ENCODE measurements at places on chromosomes 12 and 14.

GRCh38 chr12:124946447-124946793 lies 32.0 kb upstream of the UBC start:
- DNase-seq = no peak

DNA sequence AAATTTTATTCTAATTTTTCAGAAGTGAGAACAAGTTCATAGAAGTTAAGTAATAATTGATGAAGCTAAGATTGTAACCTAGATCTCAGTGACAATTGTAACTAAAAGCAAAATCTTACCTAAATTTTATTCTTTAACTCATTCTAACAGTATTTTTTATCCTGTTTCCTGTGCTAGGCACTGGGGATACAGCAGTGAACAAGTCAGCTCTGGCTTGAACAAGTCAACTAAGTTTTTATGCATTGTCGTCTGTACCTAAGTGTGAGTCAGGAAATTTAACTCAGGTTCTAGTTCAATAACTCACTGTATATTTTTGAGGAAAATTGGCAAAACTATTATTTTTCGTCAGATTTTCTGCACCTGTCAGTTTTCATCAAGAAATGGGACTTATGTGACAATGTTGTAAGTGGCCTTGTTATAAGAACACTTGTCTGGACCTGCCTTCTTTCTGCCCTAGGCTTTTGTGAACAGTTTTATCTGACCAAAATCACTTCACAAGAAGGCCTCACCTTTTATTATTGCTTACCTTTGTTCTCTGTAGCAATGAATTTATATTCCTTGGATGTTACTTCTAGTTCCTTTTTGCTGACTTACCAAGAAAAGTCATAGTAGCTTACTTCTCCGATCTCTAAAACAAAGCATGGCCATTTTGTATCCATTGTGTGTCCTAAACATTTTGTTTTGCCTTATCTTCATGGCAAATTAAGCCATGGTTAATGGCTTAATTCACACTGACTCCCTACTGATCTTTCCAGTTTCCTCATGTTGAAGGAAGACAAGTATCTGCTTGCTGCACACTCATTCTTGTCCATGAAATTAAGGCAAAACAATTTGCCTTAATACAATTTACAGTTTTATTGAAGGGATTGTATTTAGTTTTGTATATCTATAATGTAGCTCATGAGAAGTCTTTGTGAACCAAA lies 2.7 kb downstream of the TMTC3 start:
- no peak for DNase-seq

DNA sequence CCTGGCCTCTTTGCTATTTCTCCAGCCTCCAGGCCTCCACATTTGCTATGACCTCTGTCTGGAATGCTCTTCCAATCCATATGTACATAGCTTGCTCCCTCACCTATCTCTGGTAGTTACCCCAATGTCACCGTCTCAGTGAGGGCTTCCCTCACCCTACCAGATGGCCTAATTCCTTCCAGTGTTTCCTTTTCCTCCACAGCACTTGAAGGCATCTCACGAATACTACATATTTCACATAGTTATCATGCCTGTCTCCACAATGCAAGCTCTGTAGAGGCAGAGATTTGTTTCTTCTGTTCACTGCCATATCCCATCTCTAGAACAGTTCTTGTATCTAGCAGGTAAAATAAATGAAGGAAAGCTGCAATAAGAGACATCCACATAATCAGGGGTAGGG lies 21.3 kb upstream of the HSP90B1 start:
- DNase-seq = no peak

DNA sequence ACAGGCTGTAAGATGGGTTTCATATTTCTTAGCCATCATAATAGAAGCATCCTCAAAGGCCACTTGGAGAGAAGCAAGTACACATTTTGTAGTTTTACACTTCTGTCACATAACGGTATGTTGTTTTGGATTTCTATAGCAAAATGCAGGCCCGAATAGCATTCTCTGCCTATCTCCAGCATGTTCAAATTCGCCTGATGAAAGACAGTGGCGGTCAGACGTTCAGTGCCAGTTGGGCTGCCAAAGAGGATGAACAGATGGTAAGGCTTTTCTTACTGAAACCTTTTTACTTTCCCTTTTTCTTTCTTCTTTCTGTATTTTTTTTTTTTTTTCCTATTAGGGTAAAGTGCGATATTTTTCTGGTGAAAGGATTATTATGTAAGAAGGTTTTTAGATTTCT lies 110.5 kb downstream of the TTLL5 start:
- no peak for DNase-seq

GRCh38 chr12:32854716-32855115 lies 41.9 kb downstream of the PKP2 start:
- no peak for DNase-seq

GRCh38 chr14:92582706-92583452 lies 69.3 kb downstream of the RIN3 start:
- DNase-seq = no peak

DNA sequence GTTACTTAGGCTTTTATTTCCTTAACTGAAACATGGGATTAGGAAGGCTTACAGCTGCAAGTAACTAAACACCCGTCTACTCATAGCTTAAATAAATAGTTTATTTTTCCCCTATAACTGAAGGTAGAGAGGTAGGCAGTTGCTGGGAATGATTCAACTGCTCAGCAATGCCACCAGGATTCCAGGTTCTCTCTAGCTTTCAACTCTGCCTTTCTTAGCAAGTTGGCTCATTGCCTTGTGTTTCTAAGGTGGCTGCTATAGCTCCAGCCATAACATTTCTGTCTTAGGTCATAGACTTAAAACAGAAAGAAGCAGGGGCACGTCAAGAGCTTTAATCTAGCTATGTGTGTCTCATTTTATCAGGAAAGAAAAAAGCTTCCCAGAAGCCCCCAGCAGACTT lies 103.7 kb upstream of the MDM1 start:
- DNase-seq = no peak

DNA sequence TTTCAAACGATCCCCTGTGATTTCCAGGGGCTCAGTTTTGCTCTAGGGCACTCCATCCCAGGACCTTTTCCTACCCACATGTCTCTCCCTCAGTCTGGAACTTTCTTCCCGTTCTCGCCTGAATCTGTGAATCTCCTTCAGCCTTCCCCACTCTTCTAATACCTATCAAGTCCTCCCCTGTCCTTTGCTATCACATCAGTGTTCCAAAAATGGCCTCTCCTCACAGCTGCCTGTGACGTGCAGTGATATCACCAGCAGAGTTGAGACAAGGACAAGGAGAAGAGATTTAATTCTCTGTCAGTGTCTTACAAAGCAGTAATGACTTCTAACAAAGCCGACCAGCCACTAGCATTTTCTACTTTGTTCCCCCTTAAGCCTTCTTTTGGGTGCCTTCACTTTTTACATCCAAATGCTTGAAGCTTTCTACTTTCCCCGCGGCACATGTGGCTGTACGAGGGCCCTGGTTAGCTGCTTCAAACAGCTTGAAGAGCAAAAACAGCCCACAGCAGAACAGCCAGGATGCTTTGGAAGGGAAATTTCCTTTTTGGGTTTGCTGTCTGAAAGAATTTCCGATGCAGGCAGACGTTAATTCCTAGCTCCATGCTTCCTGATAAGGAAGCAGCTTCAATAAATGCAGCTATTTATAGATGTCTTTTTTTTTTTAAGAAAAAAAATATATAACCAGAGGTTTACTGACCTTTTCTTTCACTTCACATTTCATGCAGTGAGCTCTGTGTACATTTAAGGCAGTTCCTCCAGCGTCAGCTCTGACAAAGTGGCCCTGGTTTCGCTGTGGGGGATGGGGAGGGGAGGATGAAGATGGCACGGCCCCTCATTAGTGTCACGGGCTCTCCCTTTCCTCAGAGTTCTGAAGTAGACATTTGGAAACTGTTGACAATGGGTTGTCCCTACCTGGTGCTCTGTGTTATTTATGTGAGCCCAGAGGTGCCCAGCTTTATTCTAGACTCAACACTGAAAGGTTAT lies 109.3 kb downstream of the ETV6 start:
- no peak for DNase-seq

- DNase-seq = no peak
Measured at GRCh38 chr12:28794211-28794610, 354.9 kb upstream of the FAR2 start.

GRCh38 chr12:128789356-128789929 lies 34.3 kb downstream of the SLC15A4 start:
- DNase-seq = no peak

GRCh38 chr12:49974677-49975317 lies 2.0 kb downstream of the AQP6 start:
- no peak for DNase-seq

DNA sequence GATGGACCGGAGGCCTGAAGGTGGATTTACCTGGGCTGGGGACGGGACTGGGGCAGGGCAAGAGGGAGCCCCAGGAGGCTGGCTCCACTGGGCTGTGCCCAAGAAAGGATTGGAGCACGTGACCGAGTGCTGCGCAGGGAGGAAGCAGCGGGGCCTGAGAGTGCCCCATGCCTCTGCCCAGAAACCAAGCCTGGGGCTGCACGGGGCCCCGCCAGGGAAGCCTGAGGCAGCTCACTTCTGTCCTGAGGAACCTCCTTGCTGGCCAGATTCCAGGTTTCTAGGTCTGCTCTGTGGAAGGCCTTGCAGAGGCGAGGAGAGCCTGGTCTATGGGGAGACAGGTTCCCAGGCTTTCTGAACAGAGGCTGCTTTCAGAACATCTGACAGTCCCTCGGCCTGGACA lies 10.4 kb downstream of the NGB start:
- no peak for DNase-seq

DNA sequence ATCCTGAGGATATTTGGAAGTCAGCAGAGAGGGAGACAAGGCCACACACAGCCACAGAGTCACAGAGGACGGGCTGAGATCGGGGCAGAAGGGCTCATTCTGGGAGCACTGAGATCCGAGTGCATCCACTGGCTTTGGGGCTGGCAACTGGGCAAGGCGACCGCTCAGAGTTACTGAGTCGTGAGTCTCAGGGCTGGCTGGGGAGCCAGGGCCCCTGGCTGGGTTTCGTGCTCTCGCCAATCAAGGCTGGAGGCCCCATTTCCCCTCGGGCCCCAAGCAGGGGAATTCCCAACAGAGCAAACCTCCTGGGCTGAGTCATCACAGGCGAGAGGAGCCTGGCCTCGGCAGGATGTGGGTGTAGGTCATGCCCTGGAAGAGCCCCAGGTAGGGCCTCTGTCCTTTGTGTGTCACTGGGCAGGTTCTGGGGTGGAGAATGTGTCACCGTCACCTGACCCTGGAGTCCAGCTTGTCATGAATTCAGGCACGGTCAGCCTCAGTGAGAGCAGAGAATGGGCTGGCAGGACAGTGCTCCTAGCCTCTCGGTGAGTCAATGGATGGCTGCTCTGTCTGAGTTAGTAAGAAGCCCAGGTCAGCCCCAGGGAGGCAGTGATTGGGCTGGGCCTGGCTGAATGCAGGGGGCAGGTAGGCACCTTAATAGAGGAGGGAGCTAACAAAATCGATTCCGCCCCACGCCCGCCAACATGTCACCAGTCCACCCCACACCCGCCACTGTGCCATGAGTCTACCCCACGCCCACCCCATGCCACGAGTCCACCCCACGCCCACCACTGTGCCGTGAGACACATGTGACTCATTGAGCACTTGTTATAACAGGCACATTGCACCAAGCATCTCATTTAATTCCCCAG lies 16.9 kb downstream of the ASB2 start:
- DNase-seq = peak; percentile 81

DNA sequence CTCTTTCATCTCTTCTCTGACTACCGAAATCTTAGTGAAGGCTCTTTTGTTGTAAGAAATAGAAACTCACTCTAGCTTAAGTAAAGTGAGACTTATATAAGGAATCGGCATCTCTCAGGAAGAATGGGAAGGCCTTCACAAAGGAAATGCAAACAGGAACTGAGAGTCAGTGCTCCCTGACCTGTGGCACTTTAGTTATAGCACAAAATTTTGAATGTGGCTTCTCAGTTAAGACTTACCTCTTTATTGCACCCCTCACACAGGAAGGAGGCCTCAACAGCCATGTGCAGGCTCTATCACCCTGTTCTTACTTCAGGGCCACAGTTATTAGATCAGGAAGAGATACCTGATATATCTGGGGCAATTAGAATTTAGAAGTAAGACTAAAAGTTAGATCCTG lies 224.7 kb upstream of the EGLN3 start:
- DNase-seq = no peak

- DNase-seq = no peak
Measured at GRCh38 chr12:5328669-5329517, 103.0 kb upstream of the NTF3 start.

- no peak for DNase-seq
Measured at GRCh38 chr12:29656762-29657538, 126.8 kb downstream of the TMTC1 start.

- no peak for DNase-seq
Measured at GRCh38 chr12:123744836-123745235, 17.3 kb upstream of the DNAH10 start.

GRCh38 chr12:23950775-23951451 lies 1.4 kb upstream of the SOX5 start:
- no peak for DNase-seq

DNA sequence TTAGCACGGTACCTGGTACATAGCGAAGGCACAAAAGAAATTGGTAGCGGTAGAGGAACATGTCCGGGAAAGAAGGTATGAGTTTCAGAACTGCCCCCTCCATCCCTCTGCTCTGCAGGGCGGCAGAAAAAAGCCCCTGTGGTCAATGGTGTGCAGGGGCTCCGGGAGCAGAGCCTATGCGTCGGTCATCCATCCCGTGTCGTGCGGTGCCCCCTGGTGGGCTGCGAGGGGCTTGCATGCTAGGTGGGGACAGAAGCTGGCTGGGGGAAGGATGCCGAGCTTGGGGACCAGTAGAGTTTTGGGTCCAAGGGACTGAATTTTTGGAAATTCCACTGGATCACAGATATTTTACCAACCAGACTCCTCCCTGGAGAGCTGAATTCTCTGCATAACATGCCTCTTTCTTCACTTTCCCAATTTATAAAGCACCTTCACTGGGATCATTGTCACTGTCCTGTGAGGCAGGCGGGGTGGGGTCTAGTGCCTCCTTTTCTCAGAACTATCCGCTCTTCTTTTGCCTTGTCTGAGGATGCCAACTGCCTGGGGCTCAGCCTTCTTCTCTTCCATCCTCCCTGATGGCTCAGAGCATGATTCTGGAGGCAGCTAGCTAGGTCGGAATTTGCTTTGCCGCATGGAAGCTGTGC lies 148.7 kb downstream of the SMOC1 start:
- DNase-seq = peak; percentile 42

- no peak for DNase-seq
Measured at GRCh38 chr14:82046512-82047226, 513.0 kb upstream of the SEL1L start.

DNA sequence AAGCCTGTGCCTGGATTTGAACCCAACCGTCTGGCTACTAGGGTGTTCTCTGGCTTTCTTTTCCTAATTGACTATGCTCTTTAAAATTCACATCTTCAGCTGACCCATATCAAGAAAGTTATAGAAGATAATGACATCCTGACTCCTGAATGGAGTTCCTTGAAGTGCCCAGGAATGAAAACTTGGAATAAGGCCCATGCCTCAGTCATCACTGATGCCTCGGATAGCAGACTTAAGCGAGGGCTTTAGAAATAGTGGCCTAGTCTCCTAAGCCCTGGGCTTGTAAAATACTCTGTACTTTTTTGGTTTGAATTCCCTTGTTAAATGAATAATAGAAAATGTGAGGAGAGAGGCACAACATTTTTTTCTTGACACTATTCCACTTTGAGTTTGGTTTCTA lies 39.0 kb downstream of the CHST11 start:
- DNase-seq = no peak

GRCh38 chr12:95629392-95629791 lies 78.1 kb upstream of the USP44 start:
- no peak for DNase-seq

Data from activated T-cell treated with anti-CD3 and anti-CD28 coated beads for 1 hour (primary cell).